Endothelial cell of umbilical vein (primary cell): ENCODE measurements at places on chromosomes 12 and 14. TPM values are rescaled to one million over a fixed set of nuclear protein-coding genes. Genes with fewer than 3 reads are reported as not detected.

GRCh38 chr14:52124791-52125684 lies 56.2 kb upstream of the NID2 start:
- H3K27me3 ChIP-seq = no peaks in the 10 kb centered on the region
- peaks cover 11% of the 10 kb centered on the region for H3K4me1 ChIP-seq
- H3K27ac ChIP-seq = peak overlapping the region; percentile 19
- H3K4me3 ChIP-seq = no peak overlapping the region
- H3K36me3 ChIP-seq = no peaks in the 10 kb centered on the region

Gene CCDC175
- not detected in 2 replicates for total RNA-seq

GRCh38 chr12:56941299-56942017 lies 7.2 kb upstream of the SDR9C7 start:
- no peak overlapping the region for H3K27ac ChIP-seq
- H3K4me1 ChIP-seq = no peaks in the 10 kb centered on the region

- H3K36me3 ChIP-seq = no peaks in the 10 kb centered on the region
- H3K27ac ChIP-seq = no peak overlapping the region
- DNase-seq = no peak
- H3K4me1 ChIP-seq = no peaks in the 10 kb centered on the region
- H3K4me3 ChIP-seq = no peak overlapping the region
Measured at GRCh38 chr14:62896932-62897456, 148.3 kb downstream of the KCNH5 start.

- H3K4me1 ChIP-seq = peaks cover 2% of the 10 kb centered on the region
- no peak for DNase-seq
- no peaks in the 10 kb centered on the region for H3K27me3 ChIP-seq
- no peaks in the 10 kb centered on the region for H3K36me3 ChIP-seq
Measured at GRCh38 chr12:63822352-63822751, 22.1 kb upstream of the SRGAP1 start.

GRCh38 chr14:50320283-50320682 lies 8.2 kb downstream of the DMAC2L start:
- no peak overlapping the region for H3K4me3 ChIP-seq
- no peak for DNase-seq
- peaks cover 8% of the 10 kb centered on the region for H3K4me1 ChIP-seq

DNA sequence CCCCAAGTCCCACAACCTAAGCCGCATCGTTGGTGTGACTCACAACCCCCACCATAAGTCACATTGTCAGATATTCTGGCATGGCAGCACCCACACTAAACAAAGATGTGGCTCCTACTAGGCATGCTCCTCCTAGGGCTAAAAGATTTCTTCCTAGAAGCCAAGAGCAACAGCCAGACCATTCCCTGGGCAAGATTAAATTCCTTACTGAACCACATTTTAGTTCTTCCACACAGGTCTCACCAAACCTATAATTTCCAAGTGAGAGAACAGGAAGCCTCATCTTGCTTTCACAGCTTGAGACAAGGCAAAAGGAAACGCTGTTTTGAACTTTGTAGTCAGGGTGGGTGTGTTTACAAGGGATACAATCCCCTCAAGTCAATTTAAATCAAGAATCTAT lies 632.8 kb downstream of the DIO2 start:
- H3K36me3 ChIP-seq = no peaks in the 10 kb centered on the region
- H3K4me3 ChIP-seq = no peak overlapping the region
- no peaks in the 10 kb centered on the region for H3K27me3 ChIP-seq
- H3K27ac ChIP-seq = no peak overlapping the region
- no peak for DNase-seq

DNA sequence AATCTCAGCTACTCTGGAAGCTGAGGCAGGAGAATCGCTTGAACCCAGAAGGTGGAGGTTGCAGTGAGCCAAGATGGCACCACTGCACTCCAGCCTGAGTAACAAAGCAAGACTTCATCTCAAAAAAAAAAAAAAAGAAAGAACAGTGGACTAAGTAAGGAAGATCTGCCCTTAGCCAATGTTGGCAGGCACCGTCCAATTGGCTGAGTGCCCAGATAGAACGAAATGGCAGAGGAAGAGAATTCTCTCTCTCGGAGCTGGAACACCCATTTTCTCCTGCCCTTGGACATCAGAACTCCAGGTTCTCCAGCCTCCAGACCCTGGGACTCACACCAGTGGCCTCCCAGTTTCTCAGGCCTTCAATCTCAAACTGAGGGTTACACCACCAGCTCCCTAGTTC lies 49.9 kb downstream of the ESR2 start:
- no peak overlapping the region for H3K27ac ChIP-seq
- peak; percentile 31 for DNase-seq
- no peaks in the 10 kb centered on the region for H3K36me3 ChIP-seq
- no peaks in the 10 kb centered on the region for H3K27me3 ChIP-seq

DNA sequence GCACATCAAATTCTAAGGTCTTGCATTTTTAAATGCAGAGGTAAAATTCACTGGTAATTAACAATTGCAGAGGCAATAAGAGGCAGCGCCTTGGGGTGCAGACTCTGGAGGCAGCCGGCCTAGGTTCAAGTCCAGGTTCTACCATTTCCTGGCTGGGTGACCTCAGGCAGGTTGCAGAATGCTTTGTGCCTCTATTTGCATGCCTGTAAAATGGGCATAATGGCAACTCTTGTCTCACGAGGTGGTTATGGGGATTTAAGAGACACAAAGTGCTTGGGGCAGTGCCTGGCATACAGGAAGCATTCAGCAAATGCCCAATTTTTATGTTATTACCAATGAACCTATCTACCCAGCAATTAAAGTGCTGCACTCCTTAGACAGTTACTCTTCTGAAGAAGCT lies 180.0 kb upstream of the LHX5 start:
- no peaks in the 10 kb centered on the region for H3K36me3 ChIP-seq
- no peak for DNase-seq
- no peak overlapping the region for H3K27ac ChIP-seq
- no peaks in the 10 kb centered on the region for H3K27me3 ChIP-seq
- no peak overlapping the region for H3K4me3 ChIP-seq

Gene ESR2
- total RNA-seq = 0.58 TPM in 1 of 2 replicates, not detected in the other

- DNase-seq = no peak
- no peaks in the 10 kb centered on the region for H3K27me3 ChIP-seq
- no peak overlapping the region for H3K4me3 ChIP-seq
- H3K4me1 ChIP-seq = no peaks in the 10 kb centered on the region
- no peak overlapping the region for H3K27ac ChIP-seq
Measured at GRCh38 chr14:87955501-87955900, 37.5 kb downstream of the GALC start.
